ENCODE measurements at places on chromosomes 5 and 9.

- no peak for DNase-seq
Measured at GRCh38 chr5:180521101-180521500, 26.9 kb downstream of the CNOT6 start.

DNA sequence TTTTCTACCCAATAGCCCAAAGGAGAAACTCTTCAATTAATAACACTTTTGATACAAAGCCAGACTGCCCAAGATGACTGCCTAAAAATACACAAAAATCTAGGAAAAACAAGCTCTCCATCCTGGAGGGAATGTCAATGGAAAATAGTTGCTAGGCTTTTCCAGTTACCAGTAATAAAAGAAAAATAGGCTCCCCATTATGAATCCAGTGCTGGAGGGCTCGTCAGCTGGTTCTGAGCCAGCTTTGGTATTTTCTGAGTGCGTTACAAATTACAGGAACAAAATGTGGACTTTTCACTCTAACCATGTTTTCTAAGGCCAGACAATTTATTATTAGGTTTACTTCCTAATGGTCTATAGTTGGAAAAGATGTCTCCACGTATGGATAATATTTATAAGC lies 414.5 kb downstream of the ACTL7B start:
- no peak for DNase-seq

GRCh38 chr5:142439207-142439860 lies 114.5 kb upstream of the SPRY4 start:
- no peak for DNase-seq

DNA sequence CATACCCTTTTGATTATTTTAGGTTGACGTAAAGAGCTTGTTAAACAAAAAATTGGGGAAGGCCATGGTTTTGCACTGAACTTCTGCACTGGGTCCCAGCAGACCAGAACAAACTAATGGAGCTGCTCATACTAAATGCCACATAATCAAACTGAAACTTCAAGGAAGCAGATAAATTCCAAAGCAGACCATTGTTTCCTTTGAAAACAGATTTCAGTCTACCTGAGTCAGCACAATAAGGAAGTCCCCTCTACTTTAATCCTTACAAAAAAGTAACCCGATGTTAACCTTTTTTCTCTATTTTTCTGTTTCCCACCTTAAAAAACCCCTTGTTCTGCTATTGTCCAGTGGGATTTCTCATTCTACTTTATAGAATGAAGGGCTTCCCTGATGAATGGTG lies 39.2 kb downstream of the WDR36 start:
- DNase-seq, result no peak

GRCh38 chr9:5402217-5402616 lies 35.5 kb downstream of the PLGRKT start:
- DNase-seq, result no peak

All from stimulated activated CD4-positive, alpha-beta T cell treated with anti-CD3 and anti-CD28 coated beads, TNF-alpha, amount 100 ng/mL, for 24 hours (primary cell).